H4 (cell line): ENCODE measurements at places on chromosomes 1 and 21. TPM values are rescaled to one million over a fixed set of nuclear protein-coding genes. Genes with fewer than 3 reads are reported as not detected.

The KMO gene
- total RNA-seq, result 0.12 and 2.6 TPM in 2 replicates

The IQCC gene
- total RNA-seq, result 2.6 and 4.3 TPM in 2 replicates

The KIAA1614 gene
- not detected in 2 replicates for total RNA-seq

The PTPRU gene
- 16.2 and 18.3 TPM in 2 replicates for total RNA-seq

The RCAN1 gene
- total RNA-seq, result 43.7 and 52.2 TPM in 2 replicates

The SPRR2E gene
- total RNA-seq, result not detected in 2 replicates

The RNASEL gene
- 12.2 and 12.6 TPM in 2 replicates for total RNA-seq

The DYNLT5 gene
- total RNA-seq, result not detected in 2 replicates

The PLA2G2D gene
- total RNA-seq, result not detected in 2 replicates

The BNIPL gene
- 0.10 TPM in 1 of 2 replicates, not detected in the other for total RNA-seq

The NKAIN1 gene
- total RNA-seq, result 0.68 and 0.76 TPM in 2 replicates
